Stimulated activated CD8-positive, alpha-beta memory T cell treated with anti-CD3 and anti-CD28 coated beads, Interleukin-7, amount 100 ng/mL, for 1 hour (primary cell): ENCODE measurements at places on chromosomes 5 and 9.

DNA sequence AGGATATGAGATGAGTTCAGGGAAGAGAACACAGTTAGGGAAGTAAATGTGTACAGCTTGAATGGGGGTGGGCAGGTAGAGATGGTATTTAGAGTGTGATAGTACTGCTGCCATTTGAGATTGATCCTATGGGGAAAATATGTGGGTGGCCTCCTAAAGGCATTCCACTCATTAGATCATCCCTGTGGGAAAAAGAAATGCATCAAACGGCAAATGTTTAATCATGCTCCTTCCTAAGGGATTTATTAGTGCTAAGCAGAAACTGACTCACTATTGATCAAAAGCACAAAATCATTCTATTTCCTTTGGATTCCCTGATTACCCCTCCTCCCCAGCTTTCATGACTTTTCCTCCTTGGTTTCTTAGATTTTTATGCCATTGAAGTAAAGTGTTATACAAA lies 36.4 kb upstream of the SMC5 start:
- no peak for DNase-seq

- no peak for DNase-seq
Observed at GRCh38 chr5:95966005-95966404, 4.4 kb upstream of the ELL2 start.

- DNase-seq = no peak
Observed at GRCh38 chr5:30811298-30811697, 382.2 kb upstream of the CDH6 start.

GRCh38 chr9:94681508-94681907 lies 42.2 kb upstream of the FBP1 start:
- no peak for DNase-seq

DNA sequence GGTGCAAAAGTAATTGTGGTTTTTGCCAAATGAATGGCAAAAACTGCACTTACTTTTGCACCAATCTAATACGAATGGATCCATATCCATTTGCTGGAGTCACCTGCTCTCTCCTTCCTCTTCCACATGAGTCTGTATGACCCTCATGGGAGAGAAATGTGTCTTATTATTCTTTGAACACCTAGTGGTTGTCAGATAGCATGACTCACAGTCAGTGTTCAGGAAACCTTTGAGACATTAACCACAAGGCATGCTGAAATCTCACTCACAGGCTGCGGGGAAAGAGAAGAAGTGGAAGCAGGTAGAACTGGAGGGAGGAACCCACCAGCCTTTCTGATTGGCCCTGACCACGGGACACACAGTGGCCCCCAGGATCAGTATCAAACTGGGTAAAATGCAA lies 222.8 kb upstream of the KLF4 start:
- no peak for DNase-seq

- DNase-seq = no peak
Observed at GRCh38 chr9:19998823-19999455, 210.1 kb upstream of the SLC24A2 start.

- DNase-seq = no peak
Observed at GRCh38 chr9:113734826-113735225, 141.3 kb upstream of the ZNF618 start.

DNA sequence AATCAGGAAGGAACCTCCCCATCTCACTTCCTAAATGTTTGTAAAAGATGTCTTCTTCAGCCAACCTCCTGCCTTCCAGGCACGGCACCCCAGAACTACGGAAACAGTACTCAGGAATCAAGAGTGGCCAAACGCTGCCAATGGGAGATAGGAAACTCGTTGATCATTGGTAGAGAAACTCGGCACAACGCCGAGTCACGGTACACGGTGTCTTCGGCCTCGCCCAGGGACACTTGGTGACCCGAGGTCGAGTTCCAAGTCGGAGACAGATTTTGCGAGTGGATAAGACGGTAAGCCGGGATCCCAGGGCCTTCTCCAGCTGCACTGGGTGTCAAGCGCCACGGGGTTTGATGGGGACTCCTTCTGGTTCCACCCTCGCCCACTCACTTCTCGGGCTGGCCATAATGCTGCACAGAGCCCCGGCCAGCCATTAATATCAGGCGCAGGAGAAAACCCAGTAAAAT lies 343 bp downstream of the KIAA0825 start:
- DNase-seq = no peak

- no peak for DNase-seq
Observed at GRCh38 chr5:173880306-173880985, 7.7 kb upstream of the CPEB4 start.

DNA sequence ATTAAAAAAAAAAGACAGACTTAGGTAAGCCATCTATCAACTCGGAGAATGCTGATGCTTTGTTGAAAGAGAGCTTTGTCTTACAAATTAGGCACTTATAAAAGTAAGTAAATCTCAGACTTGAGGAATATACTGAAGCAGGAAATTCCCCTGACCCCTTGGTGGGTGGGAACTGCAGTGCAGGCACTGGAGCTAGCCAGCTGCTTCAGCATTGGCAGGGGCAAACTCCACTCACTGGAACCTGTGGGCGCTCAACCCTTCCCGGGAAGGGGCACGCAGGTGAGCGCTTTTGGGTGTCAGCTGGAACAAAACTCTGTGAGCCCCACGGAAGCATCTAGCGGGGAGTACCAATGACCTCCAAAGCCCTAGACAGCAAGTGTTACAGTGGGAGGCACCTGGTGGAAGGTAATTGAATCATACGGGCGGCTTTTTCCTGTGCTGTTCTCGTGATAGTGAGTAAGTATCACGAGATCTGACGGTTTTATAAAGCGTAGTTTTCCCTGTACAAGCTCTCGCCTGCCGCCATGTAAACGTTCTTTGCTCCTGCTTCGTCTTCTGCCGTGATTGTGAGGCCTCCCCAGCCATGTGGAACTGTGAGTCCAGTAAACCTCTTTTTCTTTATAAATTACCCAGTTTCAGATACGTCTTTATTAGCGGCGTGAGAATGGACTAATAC lies 628.0 kb upstream of the CDH18 start:
- DNase-seq = no peak

DNA sequence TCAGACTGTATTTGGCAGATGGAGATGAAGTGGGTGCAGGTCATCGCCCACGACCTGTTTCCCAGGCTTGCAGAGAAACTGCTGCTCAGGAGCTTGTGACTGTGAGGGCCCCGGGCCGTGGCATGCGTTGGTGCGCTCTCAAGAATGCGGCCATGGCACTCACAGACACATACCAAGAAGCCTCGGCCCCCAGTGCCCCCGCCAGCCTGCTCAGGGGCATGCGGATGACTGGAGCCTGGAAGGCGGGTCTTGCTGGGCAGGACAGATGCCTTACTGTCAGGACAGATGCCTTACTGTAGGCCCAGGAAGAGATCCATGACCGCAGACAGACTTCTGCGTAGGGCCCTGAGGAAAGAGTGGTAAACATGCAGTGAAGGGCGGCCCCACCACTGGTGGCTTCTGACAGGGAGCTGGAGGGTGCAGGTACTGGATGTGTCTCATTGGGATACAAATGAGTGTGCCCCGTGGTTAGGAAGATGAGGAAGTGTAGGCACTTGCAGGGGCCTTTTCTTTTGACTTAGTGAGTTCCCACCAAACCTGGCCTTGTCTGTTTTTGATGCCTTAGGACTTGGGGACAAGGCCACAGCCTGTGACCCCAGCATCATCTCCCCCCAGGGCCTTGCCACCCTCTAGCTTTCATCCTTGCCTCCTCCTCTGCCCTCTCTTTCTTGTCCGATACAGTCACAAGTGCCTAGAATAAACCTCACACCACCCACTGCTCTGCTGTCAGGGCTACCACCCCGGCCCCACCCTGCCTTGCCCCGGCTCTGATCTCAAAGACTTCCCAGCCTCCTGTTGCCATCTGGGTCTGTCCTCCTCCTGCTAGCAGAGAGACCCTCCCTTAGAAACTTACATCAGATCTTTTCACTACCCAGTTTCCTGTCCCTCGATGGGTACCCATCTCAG lies 68.8 kb upstream of the ABL1 start:
- DNase-seq = no peak

DNA sequence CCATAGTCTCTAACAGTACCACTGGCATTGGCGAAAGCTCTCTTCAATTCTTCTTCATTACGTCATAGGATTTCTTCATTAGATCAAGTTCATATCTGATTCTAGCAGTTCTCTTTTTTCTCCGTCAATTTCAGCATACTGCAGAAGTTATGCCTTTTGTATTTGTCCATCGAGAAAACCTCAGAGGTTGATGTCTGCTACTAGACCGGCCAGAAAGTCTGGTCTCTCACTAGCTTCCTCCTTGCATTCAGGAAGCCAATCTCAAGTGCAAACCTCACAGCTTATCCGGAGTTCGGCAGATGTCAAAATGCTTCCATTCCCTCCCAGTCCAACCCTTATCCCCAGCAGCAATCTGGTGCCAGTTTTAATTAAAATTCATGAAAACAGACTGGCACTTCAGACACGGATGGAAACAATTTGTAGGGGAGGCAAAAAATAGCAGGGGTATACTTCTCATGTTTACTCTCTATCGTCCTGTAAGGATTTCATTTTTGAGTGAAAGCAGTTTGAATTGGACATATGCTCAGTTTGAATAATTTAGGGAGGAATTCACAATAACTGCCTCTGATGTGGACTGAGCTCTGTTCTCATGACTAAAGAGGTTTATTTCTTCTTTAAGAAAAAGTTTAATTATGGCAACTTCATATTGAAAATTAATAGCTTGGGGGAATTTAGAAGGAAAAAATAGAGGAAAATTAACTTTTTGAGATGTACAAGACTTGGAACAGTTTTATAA lies 56.4 kb upstream of the TMC1 start:
- DNase-seq = no peak

- DNase-seq = no peak
Observed at GRCh38 chr9:26169708-26170107, 491.5 kb upstream of the TUSC1 start.

- no peak for DNase-seq
Observed at GRCh38 chr9:21077781-21078180, at the start of gene IFNB1. Gene IFNB1, minus strand, starts transcription at chr9:21077942. Its CDS starts 73 bp downstream, at chr9:21077869.

GRCh38 chr5:138972230-138972629 lies 97.1 kb upstream of the LRRTM2 start:
- no peak for DNase-seq

- DNase-seq = no peak
Observed at GRCh38 chr5:77129391-77129990, 42.4 kb upstream of the ZBED3 start.

DNA sequence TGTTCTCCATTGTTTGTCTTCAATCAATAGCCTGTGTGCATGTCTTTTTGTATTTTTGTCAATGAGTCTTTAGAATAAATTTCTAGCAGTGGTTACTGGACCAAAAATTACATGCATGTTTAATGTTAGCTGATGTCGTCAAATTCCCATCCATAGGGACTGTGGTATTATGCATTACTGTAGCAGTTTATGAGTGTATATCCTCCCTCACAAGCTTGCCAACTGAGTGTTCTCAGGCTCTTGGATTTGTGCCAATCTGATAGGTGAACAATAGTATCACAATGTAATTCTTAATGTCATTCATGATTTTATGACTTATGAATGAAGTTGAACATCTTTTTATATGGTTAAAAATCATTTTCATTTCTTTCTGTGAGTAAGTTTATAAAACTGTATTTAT lies 13.0 kb downstream of the SNX24 start:
- no peak for DNase-seq

- DNase-seq = no peak
Observed at GRCh38 chr5:142110046-142110531, 1.5 kb downstream of the NDFIP1 start.

GRCh38 chr5:131250751-131251475 lies 12.9 kb upstream of the CDC42SE2 start:
- no peak for DNase-seq

DNA sequence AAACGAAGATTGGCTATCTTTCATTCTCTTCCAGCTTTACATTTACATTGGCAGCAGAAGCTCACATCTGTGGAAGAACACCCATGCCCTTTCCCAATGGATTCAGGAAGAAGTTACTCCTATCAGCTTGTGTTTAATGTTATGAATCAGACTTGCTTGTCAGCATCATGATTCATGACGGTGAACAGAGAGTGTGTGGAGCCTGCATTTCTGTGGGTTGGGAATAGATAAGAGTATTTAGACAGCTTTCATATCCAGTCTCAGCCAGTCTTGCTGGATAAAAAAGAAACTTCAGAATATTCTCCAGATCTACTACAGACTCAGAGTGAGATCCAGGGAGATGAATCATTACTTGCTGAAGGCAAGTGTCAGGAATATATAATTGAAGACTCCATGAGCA lies 812.9 kb upstream of the ZNF608 start:
- no peak for DNase-seq

DNA sequence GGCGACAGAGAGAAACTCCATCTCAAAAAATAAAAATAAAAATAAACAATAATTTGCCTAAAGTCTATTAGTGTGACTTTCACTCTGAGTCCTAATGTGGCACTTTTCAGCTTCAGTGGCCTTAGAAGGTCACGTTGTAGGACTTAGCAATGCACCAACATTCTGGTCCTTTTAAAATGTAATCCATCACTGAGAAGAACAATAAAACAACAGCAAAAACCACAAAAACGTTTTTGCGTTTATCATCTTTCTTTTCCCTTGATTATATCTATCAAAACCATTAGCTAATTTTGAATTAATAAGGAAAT lies 190.1 kb upstream of the ZNF608 start:
- no peak for DNase-seq

DNA sequence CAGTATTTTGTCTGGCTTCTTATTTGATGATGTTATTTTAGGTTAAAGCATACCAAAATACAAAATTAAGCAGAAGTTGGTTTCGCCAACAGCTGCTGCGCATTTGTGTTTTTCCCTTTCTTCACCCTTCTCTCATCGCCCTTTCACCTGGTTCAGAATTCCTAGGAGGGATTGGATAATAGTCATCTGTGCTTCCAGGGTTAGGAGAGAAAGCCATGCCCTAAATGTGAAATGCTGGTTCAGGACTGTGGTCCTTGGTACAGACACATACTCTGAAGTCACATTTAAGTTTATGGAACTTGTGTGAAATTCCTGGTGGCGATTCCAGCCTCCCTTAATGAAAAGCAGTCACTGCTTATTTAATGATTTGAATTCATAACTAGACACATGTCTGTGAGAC lies 7.7 kb downstream of the MAST4 start:
- no peak for DNase-seq

- DNase-seq = no peak
Observed at GRCh38 chr9:136802321-136802720, 5.4 kb upstream of the RABL6 start.

DNA sequence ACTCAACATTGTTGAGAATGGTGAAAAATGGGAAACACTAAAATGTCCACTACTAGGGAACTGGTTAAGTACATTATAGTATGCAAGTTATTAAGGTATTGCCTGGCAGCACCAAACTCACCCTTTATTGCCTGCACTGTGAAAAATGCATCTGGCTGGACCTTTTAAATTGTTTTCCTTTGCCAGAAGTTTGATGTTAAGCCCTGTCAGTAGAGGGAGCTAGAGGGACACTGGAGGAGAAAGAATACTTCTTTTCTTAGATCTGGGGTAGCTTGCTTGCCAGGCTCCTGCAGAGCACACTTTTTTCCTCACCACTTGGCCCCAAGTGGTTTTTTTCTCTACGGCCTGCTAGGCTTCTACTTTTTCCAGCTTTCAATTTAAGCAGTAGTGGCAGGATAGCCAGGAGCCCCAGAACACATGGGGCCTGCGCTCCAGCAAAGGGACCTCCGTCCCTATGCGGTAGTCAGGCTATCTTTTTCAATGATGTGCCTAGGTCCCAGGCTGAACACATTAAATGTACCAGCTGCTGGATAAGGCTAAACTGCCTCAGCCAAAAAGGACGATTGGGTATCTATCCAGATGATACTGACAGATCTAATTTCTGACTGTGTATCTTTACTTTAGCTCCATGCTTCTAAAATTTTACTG lies 8.0 kb upstream of the HABP4 start:
- no peak for DNase-seq

- no peak for DNase-seq
Observed at GRCh38 chr5:1090538-1090937, 21.3 kb downstream of the SLC12A7 start.

GRCh38 chr9:78015241-78015640 lies 16.4 kb downstream of the GNAQ start:
- DNase-seq = no peak
